ENCODE measurements at places on chromosomes 6 and 20.

GRCh38 chr20:57908704-57909630 lies 199.2 kb upstream of the PMEPA1 start:
- DNase-seq = no peak

DNA sequence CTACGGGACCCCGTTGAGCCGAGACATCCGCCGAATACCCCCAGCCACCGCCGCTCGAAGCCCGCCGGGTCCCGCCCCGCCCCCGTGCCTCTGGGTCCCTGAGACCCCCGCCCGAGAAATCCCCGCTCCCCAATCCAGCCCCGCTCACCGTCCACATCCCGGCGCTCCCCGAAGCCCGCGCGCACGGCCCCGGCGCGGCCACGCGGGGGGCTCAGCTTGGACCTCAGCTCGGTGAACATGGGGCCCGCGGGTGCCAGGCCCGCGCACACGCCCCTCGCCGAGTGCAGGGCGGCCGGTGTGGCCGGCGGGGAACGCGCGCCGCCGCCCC lies 249 bp downstream of the SAMD10 start:
- no peak for DNase-seq

GRCh38 chr6:24831771-24832716 lies 33.3 kb upstream of the ARMH2 start:
- DNase-seq = no peak

GRCh38 chr6:8180327-8181159 lies 78.2 kb upstream of the EEF1E1 start:
- no peak for DNase-seq

DNA sequence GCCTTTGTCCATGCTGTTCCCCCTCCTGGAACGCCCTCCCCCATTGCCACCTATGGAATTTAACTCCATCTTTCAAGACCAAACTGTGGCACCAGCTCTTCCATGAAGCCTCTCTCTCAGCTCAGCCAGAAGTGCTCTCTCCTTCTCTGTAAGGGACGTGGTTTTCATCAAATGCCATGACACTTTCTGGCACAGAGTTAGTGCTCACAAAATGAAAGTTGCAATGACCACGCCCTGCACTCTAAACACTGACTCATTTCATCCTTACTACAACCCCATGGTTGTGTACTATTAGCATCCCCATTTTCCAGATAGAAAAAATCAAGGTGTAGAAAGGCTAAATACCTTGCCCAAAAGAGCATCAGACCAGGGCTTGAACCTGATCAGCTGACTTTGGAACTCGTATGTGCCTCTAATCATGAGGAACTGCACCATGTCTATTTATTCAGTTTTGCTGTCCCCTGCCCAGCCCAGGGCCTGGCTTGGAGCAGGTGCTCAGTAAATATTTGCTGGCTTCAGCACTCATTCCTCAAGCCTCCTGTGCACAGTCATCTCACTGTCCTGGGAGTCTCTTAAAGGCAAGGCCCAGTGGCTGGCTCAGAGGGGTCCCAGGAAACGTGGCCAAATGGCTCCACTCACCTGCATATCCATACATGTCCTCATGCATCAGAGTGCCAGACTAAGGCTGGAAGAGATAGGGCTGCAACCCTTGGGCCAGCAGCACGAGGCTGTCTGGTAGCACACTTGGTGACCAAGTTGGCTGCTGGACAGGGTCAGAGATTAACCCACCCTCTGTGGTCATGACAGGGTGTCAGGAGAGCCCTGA lies 77.9 kb downstream of the MRPL14 start:
- DNase-seq = no peak

GRCh38 chr6:149919834-149920225 lies 3.1 kb downstream of the RAET1G start:
- DNase-seq = no peak

- DNase-seq = no peak
These were observed 10.6 kb downstream of the FARS2 start for GRCh38 chr6:5271926-5272325.

DNA sequence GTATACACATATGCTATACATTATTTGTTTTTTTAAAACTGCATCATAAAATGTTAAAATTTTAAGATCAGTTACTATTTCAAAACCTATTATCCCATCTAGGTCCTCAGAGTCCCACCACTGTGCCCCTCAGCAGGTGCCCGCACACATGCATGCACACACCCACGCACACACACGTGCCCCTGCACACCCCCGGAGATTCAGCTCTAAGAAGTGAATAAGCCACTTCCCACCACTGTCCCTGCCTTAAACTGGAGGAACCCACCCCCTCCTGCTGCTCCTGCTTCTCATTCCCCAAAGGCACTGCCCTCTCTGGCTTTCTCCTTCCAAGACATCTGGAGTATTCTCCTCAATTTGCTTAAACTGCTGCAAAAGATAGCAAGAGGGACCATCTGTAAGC lies 5.4 kb upstream of the FAM210B start:
- no peak for DNase-seq

GRCh38 chr20:22684072-22684762 lies 99.8 kb upstream of the FOXA2 start:
- peak; percentile 89 for DNase-seq

DNA sequence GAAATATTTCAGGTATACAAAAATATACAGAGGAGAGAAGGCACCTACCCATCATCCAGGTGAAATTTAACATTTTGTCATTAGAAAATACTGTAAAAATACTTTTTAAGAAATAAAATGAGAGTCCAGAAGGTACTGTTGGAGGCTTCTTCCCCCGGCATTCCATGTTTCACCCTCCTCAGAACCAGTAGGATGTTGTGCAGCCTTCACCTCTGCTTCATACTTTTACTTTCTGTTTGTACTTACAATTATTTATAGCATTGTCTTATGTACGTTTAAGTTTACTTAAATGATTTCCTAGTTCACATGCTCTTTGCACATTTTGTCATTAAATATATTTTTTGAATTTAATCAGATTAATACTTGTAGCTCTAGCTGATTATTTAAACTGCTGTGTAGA lies 30.9 kb downstream of the TMEM200A start:
- no peak for DNase-seq

- no peak for DNase-seq
These were observed 14.0 kb upstream of the APMAP start for GRCh38 chr20:25006431-25007167.

GRCh38 chr6:28776269-28777146 lies 147.3 kb downstream of the TRIM27 start:
- DNase-seq = no peak

DNA sequence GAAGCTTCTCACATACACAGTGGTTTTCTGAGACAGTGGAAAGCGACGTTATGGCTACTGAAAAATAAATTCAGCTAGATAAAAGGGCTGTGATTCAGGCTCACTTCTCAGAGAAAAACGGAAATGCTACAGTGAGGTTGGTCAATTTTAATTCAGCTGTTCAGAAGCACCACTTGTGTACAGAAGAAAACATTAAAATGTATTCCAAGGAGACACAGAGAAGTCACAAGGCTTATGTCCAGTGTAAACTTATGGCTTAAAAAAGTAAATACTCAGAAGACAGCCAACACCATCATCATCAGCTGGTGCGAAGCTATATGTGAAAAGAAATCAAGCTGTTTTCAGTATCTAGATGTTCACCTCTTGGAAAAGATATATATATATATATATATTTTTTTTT lies 68.6 kb downstream of the ABHD12 start:
- no peak for DNase-seq

DNA sequence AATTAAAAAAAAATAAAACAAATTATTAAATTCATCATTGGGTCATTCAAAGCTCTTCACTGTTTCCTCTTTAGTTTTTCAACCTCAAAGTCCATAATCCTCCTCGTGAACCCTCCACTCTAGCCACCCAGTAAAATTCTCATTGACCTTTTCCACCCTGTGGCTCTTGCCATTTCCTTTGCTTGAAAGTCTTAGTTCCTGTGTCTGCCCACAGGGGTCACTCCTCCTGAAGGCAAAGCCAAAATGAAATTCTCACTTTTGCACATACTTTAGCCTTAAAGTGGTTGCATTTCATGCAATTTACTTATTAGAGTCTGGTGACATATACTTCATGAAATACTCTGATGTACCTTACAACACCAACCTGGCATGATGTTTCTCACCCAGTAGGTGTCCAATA lies 263.7 kb downstream of the BMP2 start:
- DNase-seq = peak; percentile 8

DNA sequence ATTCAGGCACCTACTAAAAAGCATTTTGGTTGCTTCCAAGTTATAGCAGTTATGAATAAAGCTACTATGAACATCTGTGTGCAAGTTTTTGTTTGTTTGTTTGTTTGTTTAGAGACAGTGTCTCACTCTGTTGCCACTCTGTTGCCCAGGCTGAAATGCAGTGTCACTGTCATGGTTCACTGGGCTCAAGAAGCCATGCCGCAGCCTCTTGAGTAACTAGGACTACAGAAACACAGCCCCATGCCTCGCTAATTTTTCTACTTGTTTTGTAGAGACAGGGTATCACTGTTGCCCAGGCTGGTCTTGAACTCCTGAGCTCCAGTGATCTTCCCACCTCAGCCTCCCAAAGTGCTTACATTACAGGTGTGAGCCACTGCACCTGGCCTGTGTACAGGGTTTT lies 795.9 kb downstream of the EPHA7 start:
- no peak for DNase-seq

- DNase-seq = no peak
These were observed 6.1 kb upstream of the RPL7L1 start for GRCh38 chr6:42873313-42873712.

DNA sequence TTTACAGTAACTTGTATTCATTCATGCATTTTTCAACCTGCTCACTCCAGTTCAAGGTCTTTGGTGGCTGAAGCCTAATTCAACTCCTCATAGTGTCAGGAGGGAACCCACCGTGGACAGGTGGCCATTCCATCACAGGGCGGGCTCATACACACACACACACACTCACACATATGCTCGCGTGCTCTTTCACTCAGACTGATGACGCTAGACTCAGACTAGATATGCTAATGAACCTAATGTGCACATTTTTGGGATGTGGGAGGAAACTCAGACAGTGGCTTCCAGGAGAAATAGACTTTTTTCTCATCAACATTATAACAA lies 56.7 kb downstream of the TRIM27 start:
- no peak for DNase-seq

- no peak for DNase-seq
These were observed 150.2 kb downstream of the PRL start for GRCh38 chr6:22146678-22146930.

DNA sequence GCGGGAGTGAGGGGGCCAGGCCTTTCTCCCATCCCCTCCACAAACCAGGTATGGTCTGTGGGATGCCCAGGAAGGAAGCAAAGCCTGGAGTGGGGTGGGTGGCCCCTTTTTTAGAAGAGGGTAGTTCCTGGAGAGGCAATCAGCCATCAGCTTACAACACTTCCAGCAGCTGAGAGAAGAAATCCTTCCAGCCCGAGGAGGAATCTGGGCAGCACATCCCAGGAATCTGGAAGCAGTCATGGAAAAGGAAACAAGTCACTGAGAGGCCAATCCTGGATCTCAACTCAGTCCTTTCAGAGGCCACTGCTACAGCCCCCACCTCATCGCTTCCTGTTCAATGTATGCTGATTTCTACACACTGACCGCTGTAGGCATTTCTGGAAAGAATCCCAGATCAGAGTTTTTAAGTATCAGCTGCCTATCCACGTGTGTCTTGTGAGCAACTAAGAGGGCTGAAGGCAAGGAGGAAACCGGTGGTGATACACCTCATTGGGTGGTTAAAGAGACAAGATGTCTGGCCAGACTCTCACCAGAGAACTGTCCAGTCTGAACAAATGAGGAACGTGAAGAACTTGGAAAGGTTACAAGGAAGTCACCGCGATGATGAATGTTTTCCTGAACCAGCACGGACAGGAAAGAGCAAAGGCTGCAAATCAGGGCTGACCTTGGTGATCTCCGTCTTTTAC lies 92.9 kb upstream of the SHLD1 start:
- peak; percentile 96 for DNase-seq

DNA sequence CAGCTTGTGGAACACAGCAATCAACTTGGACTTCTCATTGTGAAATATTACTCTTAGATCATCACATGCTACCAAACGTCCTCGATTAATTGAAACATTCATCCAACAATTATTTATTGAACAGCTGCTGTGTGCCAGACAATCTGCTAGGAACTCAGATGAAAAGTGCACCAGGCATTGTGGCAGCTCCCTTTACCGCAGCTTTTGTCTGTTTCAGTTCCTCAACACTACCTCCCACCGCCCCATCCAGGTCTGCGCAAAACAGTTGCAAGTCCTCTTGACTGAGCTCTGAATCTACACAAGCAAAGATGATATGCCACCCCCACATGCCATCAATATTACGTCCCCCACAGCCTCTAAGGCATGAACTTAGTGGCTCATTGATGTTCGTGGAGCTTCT lies 1094.4 kb upstream of the MAP3K7 start:
- DNase-seq = no peak

- DNase-seq = no peak
These were observed 512.5 kb downstream of the BCKDHB start for GRCh38 chr6:80618953-80619352.

GRCh38 chr6:141598487-141598886 lies 534.2 kb upstream of the GJE1 start:
- peak; percentile 52 for DNase-seq

DNA sequence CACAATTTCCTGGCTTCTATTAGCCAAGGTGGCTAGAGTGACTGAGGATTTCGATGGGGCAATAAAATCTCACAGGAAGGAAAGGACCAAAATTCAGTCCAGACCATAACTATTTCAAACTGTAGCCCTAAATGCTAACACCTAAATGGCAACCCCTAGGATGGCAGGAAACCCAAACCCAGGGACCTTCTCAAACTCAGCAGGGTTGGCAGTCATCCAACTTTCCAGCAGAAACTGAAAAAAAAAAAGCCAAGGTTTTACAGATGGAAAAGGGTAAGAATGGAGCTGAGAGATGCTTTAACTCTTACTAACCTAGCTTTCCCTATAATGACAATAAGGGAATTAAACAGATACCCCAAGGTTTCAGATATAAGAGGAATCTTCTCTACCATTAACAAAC lies 10.5 kb downstream of the IBTK start:
- peak; percentile 50 for DNase-seq

DNA sequence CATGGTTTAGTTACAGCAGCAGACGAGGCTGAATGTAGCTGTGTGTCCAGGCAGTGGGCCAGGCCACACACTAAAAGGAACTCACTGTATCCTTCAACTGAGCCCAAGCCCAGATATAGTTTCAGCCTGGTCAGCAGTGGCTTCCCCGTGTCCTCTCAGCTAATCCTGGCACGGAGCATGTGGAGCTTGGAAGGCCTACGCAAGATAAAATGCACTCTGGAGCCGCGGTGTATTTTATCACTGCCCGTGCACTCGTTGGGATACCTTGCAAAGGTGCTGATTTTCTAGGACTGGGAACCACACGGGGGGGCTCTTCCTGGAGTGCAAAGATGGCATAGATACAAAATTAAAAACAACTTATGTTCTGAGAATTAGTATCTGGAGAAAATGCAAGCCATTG lies 48.4 kb upstream of the IYD start:
- no peak for DNase-seq

DNA sequence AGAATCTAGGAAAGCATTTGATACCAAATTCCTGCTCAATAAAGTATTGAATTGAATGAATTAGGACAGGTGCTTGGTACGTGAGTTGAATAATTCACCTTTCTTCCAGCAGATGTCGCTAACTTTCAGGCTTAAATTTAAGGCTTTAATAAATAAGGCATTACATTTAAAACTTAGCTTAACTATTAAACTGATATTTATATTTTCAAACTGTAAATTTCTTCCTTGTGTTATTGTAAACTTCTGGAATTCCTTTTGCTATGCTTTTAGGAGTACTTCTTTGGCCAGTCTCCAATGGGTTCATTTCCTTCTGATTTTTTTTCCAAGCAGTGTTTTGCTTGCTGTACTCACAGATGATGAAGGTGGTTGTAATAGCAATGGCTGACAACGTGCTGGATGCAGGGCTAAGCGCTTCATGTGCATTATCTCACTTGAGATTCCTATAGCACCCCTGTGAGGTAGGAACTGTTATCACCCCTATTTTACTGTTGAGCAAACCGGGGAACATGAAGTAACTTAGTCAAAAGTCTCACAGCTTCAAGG lies 71.3 kb upstream of the SLC2A12 start:
- peak; percentile 80 for DNase-seq

Data from dermis blood vessel endothelial cell (primary cell).